CD4-positive, alpha-beta T cell treated with Interleukin-21 for 1 hour (primary cell): ENCODE measurements at places on chromosomes 5 and 9.

DNA sequence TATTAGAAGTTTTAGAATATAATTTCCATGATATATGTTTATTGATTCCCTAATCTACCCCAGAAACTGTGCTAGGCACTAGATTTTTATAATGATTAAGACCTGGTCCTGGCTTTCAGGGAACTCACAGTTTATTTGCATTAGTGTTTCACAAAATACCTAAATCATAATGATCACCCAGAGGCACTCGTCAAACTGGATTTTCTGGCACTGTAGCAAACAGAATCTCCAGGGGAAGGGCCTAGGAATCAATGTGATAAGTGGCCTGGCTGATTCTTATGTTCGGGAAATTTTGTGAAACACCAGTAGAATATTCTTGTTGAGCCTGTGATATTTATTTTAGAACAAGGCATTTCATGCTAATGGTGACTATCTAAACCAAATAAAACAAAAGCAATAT, 37.4 kb upstream of the SRP19 start:
- no peak for DNase-seq

DNA sequence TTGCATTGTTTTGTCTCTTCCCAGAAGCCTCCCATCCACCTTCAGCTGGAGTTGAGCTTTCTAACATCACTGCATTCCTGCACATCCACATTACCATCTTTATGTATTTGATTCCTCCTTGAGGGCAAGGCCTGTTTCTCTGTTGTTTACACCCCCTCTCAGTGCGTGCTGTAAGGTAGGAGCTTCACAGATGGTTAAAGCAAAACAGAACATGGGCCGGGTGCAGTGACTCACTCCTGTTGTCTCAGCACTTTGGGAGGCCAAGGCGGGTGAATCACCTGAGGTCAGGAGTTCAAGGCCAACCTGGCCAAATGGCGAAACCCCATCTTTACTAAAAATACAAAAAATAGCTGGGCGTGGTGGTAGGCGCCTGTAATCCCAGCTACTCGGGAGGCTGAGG, 110.9 kb downstream of the KCNIP1 start:
- no peak for DNase-seq

DNA sequence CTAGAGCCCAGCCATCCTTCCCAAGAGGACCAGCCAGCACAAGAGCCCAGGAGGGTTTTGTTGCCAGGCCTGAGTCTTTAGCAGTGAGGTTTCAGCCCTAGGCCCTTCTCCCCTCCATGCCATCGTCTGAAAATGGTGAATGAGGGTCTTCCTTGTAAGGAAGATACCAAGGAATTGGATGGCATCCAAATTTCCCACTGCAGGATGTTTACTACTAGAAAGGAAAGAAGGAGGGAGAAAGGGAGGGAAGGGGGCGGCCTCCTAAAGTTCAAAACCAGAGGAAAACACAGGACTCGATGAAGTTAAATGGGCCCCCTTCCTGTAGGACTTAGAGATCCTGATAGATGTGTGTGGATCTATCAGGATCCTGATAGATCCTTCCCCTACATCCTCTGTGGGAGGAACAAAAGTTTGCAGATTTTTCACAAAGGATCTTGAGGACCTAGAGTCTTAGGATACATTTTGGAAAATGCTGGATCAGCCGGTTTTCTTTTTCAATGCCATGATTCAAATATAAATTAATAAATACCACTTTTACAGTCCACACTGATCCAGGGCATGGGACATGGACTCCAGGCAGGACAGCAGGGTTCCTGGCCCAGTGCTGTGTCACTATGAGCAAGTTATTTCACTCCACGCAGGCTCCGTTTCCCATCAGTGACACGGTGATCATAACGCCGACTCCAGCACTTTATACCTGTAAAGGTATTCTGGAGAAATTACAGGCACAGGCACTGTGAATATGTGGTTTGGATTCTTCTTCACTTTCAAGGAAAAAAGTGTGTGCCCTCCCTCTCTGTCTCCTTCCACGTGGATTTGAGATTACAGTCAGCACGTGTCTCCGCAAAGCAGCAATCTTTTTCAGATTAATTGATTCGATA, 40.9 kb downstream of the C5orf15 start:
- DNase-seq = no peak

DNA sequence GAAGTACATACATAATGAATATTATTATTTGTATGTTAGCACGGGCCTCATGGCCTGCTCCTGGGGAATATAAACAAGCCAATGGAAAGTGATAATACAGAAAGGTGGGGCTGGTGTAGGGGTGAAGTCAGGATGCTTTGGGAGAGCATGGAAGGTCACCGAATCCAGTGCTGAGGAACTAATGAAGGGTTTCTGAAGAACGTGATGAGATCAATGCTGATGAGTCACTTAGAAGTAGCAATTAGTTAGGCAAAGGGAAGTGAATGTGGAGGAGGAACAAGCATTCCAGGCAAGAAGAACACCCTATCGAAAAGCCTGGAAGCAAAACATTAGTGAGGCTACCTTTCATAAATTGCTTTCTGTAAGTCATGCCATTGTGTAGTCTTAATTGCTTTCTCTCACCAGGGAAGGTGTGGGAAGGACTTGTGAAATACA, 2.1 kb downstream of the ANXA1 start:
- peak; percentile 49 for DNase-seq

DNA sequence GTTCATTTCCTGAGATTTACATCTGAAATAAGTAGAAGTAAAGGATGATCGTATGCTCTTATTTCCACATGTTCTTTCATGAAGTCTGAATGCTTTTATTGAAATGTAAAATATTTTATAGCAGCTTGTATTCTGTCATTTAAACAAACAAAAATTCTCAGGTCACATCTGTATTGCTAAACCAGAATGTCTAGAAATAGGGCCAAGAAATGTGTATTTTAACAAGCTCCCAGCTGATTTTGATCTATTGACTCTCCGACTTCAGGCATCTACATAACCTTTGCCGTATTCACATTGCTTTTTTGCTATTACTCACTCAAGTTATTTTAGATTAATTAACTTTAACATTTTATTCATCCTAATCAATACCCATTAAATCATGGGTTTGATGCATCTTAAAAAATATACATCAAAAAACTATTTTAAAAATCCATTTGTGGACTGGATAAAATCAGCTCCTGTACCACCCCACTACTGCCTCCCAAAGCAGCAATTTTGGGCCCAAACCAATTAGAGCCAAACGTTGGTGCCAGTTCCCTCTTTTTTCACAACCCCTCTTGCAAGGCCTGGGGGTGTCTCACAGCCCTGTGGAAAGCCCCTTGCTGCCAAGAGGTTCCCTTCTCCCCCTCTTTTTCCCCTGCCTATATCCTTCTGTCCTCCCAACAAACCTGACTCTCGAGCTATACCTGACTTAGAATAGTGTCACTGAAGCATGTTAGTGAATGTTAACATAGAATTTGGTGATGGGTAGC, 34.5 kb downstream of the HAVCR1 start:
- DNase-seq = no peak

DNA sequence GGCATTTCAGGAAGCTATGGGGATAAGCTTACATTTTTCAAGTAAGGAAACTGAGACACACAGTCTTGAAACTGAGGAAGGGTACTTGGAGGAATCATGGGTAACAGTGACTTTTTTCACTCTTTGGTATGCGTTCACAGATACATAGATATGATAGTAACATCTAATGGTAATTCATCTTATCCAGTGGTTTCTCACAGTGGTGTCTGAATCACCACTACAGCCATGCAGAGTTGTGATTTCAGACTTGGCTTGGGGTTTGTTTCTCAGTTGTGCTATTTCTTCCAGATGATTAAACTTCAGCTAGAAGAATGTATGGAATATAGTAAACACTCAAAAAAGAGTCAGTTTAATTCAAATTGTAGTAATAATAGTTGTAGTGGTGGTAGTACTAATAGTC, 239.1 kb upstream of the NUDT12 start:
- DNase-seq = no peak

DNA sequence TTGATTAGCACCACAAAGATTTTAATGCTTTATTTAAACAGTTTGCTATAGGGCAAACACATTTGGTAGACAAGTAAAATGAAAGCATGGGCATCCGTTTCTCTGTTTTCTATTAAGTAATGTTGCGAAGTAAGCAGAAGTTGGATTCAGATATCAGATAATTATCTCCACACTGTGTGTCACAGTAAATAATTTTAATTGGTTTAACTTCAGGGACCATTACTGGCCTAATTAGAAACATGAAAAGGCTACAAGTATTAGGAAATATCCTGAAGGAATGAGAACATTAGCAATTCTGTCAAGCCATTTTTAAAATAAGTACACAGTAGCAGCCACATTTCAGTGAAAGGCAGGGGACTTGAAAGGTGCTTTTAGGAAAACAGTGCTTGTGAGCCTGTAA, 975.4 kb downstream of the NR2F1-AS1 start:
- no peak for DNase-seq

DNA sequence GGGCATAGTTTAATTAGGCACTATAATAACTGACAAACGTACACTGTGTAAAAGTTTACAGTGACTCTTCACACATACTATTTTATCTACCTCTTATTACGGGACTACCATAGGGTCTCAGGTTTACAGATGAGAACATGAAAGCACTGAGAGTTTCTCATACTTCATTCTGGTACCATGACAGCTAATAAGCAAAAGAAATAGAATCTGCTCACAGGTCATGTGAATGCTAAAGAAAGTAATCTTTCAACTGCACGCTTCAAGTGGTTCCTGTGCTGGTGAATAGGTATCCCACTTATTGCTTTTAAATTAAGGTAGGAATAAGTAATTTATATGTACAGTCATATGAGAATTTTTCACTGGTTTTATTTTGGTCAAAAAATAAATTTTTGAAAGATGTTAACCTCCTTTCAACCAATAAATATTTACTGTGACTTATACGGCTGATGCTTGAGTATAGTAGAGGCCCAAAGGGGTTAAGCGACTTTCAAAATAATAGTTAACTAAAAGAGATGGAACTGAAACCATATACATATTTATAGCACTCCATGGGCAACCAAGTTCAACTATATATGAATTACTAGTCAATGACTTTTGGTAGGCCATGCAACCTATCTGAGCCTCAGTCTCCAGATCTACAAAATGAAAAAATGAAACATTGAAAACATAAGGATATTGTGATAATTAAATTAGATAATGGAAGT, 8.1 kb downstream of the CDKN2A start:
- DNase-seq = no peak

- no peak for DNase-seq
Observed at GRCh38 chr9:104960662-104961061, 32.7 kb upstream of the ABCA1 start.

DNA sequence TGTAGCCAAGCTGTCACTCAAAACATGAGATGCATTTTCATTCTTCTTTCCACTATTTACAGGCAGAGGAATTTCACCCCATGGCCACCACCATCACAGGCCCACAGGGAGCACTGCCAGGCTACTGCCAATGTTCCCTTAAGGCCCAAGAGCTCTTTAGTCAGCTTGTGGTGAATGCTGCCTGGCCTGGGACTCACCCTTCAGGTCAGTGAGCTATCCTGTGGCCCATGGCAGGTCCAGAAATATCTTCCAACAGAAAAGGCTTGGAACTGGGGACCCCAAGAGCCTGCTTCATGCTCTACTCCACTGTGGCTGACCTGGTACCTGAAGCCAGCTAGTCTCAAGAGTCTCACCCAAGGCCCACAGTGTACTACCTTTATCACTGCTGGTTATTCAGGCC, 1518.7 kb upstream of the CDH9 start:
- DNase-seq = no peak

GRCh38 chr9:135345775-135346433, 133.7 kb upstream of the PPP1R26 start:
- no peak for DNase-seq

DNA sequence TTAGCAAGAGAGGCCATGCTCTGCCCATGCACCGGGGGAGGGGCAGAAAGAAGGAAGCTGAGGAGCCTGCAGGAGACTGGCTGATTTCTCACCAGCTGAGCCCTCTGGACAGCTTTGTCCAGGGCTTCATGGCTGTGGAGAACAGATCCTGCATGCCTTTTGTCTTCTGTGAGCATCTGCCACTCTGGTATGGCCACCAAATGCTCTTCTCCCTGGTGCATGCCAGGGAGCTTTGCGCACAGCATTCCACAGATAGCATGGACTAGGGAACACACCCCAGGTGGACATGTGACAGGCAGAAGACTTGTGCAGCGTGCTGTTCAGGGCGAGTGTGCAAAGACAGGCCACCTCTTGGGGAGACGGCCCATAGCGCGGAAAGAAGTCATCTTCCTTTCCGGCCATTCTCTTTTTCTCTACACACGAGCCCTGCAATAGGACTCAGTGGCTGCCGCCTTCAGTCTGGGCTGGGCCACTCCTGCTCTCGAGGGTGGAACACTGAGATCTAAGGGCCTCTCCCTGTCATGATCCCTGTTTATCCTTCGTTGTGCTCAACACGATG, 56.7 kb downstream of the GADD45G start:
- DNase-seq = no peak

DNA sequence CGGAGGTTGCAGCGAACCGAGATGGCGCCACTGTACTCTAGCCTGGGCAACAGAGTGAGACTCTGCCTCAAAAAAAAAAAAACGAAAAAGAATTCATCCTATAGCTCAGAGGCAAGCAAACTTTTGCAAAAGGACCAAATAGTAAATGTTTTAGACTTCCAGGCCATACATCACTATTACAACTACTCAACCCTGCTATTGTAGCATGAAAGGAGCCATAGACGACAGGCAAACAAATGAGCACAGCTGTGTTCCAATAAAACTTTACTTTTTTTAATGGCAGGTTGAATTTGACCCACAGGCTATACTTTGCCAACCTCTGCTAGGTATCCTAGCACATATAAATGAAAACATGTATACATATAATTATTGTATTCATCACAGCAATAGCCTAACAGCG, 58.9 kb upstream of the SLC30A5 start:
- no peak for DNase-seq

GRCh38 chr5:113344973-113345940, 89.5 kb downstream of the TSSK1B start:
- DNase-seq = no peak

GRCh38 chr5:132397224-132397623, 27.7 kb downstream of the SLC22A5 start:
- DNase-seq = no peak

- no peak for DNase-seq
Observed at GRCh38 chr9:131470581-131470991, 32.1 kb upstream of the POMT1 start.

- DNase-seq = no peak
Observed at GRCh38 chr5:52453176-52453575, 334.5 kb upstream of the ITGA1 start.

DNA sequence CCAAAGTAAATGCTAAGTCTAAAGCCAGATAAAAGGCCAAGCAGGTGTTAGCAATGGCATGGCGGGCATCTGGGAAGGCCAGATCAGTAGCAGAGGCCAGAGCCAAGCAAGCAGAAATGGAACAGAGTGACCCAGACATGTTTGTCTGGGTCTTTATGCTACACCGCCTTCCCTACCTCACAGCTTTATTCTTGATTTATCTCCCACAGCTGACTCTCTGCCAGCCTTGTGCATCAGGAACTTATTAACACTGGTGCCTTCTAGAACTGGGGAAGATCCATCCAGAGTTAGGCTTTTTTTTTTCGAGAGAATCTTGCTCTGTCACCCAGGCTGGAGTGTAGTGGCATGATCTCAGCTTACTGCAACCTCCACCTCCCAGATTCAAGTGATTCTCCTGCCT, 112.5 kb upstream of the SLC44A1 start:
- DNase-seq = no peak
